ENCODE measurements at places on chromosomes 1 and 21. TPM values are rescaled to one million over a fixed set of nuclear protein-coding genes. Genes with fewer than 3 reads are reported as not detected.

Gene LRRC38
- not detected for polyA plus RNA-seq

Gene PPP1R15B
- polyA plus RNA-seq, result 14.2 TPM

DNA sequence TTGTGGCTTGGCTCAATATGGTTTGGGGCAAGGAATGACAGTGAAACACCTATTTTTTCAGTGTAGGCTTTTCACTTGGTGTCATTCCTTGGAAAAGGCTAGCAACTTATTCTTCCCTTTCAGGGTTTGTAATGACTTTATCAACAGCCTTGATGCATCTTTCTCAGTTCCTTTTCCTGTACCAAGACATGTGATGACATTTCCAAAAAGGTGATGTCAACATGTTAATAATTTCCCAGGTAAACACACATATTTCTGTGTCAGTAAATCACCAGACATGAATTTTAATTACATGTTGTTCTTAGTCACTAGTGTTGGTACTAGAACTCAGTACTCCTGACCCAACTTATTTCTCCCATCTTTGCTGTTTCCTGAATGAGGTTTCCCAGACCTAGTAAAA lies 37.8 kb upstream of the RRP15 start:
- no peak for DNase-seq

DNA sequence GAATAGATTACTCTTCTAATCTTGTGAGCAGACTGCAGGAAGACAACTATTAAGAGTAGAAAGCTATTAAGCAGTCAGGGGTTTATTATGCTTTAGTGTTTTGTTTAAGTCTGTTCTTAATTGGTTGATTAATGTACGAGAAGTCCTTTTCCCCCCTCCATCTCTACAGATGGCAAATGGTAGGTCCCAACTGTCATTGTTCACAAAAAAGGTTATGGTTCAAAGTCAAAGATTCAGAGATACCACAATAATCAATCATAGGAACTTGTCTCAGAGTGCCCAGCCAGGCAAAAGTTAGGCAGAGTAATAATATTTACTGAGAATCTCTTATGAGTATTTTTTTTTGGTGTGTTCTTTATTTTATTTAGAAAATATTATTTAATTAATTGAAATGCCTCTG lies 26.8 kb downstream of the NFIA start:
- DNase-seq, result no peak

GRCh38 chr21:14683063-14683462 lies 136.9 kb upstream of the SAMSN1 start:
- no peak for DNase-seq

DNA sequence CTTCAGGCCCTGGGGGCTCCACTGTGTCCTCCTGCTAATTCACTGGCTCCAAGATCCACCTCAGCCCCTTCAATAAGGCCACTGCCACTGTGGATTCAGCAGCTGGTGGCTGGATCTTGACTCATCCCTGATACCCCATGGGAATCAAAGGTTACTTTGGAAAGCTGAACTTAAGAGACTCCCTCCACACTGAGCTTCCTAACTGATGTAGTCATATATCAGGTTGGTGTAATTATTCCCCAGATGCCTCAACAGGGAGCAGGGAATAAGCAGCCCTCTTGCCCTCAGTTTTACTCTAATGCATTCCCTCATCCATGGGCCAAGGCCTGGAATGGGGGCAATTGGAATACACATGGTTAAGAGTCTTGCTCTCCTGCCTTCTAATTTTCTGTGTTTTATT lies 164.6 kb downstream of the FASLG start:
- no peak for DNase-seq

- DNase-seq, result no peak
Observed at GRCh38 chr1:167668108-167668507, 38.1 kb downstream of the RCSD1 start.

- no peak for DNase-seq
Observed at GRCh38 chr1:118878661-118879060, 109.5 kb downstream of the TBX15 start.

- no peak for DNase-seq
Observed at GRCh38 chr1:39177706-39178105, 26.8 kb upstream of the MACF1 start.

- no peak for DNase-seq
Observed at GRCh38 chr1:217528271-217528670, 102.6 kb downstream of the GPATCH2 start.

DNA sequence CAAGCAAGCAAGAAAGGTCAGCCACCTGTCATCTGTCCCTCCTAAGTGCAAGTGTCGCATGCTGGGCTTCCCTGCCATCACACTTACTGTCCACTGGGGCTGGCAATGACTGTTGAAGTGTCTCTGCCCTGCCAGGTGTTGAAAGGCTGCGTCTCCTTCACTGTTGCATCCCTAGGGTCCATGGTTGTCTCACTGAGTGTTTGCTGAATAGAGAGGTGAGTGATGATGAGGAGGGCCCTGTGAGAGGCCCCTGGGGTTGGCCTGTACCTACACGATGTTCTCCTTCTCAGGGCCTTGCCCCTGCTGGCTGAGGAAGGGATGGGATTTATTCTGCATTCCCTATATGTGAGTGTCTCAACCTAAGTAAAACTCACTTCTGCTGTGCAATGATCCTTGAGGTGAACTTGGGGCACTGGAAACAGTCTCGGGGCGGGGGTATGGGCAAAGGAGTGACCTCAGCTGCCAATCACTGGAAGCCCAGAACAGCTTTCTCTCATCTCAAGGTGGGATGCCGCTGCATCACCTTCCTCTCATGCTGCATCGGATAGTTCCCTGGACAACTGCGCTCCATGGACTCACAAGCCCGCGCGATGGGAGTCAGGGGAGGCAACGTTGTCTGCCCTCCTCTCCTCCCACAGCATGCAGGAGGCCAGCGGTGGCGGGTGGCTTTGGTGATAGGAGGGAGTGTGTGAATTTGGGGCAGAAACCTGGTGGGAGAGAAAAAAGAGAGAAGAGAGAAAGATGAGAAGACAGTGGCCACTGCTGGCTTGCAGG lies 35.8 kb upstream of the SOX13 start:
- no peak for DNase-seq

GRCh38 chr1:192657760-192658159 lies 21.8 kb downstream of the RGS13 start:
- DNase-seq, result no peak

- no peak for DNase-seq
Observed at GRCh38 chr21:34635307-34635706, 20.4 kb upstream of the RCAN1 start.

DNA sequence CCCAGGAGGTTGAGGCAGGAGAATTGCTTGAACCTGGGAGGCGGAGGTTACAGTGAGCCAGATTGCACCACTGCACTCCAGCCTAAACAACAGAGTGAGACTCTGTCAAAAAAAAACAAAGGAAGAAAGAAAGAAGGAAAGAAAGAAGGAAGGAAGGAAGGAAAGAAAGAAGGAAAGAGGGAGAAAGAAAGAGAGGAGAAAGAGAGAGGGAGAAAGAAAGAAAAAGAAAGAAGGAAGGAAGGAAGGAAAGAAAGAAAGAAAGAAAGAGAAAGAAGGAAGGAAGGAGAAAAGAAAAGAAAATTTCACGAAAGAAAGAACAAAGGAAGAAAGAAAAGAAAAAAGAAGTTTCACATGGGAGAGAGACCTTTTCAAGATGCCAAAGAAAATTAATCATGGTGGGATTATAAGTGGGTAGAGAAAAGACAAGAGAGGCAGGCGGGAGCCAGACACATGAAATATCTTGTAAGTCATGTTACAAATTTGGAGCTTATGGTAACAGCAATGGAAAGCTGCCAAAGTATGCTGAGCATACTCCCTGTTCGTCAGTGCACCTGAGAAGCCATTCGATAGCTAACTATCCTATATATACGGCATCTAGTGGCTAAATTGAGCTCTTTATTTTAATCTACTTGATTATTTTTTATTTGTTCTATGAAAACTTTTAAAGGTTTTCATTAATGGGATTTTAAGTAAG lies 41.3 kb upstream of the TNFSF4 start:
- DNase-seq, result no peak

DNA sequence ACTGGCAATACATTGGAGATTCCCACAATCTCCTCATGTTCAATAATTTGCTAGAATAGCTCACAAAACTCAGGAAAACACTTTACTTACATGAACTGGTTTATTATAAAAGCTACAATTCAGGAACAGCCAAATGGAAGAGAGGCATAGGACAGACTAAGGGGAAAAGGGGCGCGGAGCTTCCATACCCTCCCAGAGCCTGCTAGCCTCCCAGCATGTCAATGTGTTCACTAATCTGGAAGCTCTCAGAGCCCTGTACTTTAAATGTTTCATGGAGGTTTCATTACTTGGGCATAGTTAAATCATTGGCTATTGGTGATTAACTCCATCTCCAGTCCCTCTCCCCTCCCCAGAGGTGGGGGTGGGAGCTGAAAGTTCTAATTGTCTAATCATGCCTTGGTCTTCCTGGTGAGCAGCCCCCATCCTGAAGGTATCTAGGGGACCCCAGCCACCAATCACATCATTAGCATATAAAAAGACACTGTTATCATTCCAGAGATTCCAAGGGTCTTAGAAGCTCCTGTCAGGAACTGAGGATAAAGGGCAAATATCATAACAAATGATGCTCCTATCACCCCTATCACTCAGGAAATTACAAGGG lies 10.9 kb upstream of the DMRTB1 start:
- no peak for DNase-seq

DNA sequence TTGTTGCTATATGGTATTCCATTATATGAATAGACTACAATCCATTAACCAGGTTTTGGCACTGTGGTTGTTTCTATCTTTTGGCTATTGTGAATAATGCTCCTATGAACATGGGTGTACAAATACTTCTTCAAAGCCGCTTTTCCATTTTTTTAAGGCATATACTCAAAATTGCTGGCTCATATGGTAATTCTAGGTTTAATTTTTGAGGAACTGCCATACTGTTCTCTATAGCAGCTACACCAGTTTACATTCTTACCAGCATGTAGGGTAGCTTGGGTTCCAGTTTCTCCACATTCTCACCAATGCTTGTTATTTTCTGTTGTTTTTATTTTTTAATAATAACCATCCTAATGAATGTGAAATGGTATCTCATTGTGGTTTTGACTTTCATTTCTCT lies 19.9 kb upstream of the AGO1 start:
- no peak for DNase-seq

All from naive thymus-derived CD8-positive, alpha-beta T cell (primary cell).